ENCODE measurements at places on chromosomes 11 and 22.

GRCh38 chr11:64677441-64678023 lies 45.5 kb downstream of the NRXN2 start:
- no peak for DNase-seq

DNA sequence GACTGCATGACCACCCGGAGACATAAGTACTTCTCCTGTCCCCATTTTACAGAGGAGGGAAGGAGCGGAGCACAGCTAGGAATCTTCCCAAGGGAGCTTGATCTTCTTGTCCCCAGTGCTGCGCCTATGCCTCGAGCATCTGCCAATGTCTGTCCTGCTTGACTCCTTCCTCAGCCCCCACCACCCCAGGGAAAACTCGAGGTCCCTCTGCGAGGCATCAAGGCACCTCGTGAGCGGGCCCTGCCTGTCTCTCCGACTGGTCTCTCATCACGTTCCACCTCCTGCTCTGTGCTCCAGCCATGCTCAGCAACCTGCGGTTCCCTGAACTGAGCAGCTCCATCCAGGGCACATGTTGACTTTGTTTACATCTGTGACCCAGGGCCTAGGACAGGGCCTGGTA lies 2.5 kb downstream of the NCF4 start:
- no peak for DNase-seq

DNA sequence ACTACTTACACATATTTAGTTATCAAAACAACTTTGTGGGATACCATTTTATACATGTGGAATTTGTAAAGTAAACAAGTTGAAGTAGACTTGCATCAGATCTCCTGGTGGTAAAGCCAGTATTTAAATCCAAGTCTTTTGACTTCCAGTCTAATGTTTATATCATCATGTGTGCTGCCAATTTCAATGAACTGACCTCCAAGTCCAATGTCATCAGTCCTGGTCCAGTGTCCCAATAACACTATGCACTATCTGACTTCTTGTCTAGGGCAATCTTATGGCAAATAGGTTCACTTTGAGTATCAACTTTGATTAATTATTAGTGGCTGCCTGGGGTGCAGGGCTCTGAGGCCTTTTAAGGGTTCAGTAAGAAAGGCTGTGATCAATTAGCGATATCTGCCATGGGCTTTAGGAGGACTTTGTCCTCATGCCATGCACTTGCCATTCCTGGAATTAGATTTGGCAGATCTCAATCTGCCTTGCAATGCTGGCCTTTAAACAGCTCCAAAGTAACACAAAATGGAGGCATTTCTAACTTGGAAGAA lies 9.6 kb upstream of the PTS start:
- DNase-seq: no peak

DNA sequence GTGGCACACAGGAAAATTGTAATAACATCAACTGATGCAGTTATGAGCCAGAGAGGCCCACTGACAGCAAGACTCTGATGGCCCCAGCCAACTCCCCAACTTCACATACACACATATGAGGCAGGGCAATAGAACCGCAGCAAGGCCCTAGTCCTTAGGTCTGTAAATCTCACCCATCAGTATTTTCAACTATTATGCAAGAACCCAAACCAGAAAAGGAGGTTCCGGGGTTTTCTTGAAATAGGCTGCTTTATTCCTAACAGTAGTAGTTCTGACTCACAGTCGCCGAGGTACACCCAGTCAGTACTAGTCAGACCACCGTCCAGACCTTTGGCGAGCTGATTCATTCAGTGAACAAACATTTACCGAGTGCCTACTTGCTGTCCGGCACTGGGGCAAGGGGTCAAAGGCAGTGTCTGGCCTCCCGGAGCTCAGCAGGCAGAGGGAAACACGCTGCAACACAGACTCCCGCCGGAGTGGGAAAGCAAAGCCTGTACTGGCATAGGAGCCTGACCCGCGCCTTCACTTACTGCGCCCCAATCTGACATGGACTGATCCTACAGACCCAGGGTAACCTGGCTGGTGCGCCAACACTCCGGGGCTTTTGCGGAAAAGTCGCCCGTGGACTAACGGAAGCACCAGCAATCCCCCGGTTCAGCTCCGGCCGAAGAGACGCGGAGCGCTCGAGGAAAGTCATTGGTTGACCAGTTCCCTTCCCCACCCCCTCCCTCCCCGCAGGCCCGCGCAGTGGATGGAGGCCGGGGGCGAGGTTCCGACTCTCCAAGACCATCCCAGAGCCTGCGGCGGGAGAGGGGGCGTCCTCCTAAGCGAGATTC lies 1.3 kb downstream of the PLEKHA7 start:
- DNase-seq: no peak

DNA sequence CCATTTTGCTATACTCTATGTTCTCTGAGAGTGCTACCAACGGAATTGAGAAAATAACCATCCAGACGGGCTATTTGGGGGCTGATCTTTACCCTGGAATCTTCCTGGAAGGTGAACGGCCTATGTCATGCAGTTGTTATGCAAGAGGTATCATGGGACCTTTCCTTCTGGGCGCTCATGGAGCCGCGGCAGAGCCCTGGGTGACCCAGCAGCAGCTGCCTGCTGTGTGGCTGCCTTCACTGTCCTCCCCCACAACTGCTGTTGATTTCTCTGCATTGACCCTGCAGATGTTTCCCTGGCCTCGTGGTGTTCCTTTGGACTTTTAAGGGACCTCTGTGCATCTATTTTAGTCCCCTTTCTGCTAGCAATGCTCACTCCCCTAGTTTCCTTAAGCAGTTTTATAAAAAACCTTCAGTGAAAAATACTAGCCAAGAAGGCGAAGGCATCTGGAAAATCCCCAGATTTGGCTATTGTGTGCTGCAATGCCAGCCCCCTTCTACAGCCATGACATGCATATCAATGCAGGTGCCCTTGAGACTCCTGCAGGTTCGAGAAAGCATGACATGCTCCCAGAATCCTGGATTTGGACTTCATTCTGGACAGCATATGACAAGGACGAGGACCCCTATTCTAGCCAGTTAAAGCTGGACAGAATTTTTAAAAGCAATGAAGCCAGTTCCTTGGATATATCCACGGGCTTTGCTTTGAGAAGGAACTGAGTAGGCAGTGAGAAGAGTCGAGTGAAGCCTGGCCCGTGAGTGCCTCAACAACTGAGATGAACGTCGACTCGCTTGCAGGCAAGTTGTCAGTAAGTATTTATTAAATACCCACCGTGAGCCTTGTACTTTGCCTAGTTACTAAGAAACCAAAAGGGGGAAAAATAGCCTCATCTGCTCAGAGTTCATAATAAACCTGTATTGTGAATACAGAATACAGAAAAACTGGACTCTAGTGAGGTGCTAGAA lies at the start of gene SLC25A18:
TSS of gene SLC25A18 (plus strand) at position 593 of the 965 bp plus-strand sequence. CDS start 16,447 bp downstream, outside the sequence.
- DNase-seq: no peak

DNA sequence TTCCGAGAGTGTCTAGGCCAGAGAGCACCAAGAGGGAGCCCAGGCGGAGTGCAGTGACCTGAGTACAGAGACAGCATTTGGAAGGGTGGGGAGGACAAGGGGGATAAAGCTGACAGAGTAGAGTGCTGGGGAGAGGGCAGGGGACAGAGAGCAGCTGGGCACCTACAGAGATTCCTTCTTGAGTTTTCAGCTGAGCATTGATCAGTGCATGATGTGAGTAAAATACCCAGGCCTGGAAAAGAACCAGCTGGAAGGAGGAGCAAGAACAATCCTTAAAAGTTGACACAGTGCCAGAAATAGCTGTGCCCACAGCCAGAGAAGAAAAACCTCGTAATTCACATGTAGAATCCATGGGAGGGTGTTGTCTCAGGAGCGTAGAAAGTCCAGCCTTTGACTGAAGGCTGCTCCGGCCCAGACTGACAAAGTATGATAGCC lies 33.9 kb upstream of the PANX2 start:
- no peak for DNase-seq

DNA sequence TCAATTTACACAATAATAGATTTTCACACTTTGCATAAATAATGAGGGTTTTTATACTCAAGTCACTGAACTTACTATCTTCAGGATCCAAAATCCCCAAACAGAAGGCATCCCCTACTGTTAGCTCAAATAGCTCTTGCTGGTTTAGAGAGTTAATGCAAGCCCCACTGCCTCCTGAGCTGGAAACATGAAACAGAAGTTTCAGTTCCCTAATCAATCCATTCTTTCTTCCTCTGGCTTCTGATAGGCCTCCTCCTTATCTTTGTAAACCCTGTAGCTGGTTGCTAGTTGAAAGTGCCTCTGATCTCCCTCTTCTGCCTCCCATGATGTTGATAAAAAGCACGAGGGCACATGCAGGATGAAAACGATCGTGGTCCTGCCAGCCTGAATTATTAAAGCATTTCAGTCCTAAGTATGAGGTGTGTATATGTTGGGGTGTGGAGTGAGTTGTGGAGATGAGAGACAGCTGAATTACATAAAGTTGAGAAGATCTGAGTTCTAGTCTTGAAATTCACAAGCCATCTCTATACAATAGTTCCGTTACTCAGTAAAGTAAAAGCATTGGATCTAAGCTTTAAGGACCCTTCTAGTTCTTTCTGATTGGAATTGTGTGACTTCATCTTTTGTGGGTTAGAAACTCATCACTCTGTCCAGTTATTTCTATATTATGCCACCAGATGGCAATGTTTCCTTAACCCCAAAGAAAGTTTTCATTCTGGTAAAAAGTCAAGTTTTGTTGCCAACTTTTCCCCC lies 35.0 kb upstream of the EHF start:
- DNase-seq: peak; percentile 80

GRCh38 chr11:125425601-125426000 lies 70.5 kb downstream of the FEZ1 start:
- no peak for DNase-seq

- DNase-seq: no peak
Observed at GRCh38 chr22:34410111-34410510, 489.8 kb upstream of the LARGE1 start.

DNA sequence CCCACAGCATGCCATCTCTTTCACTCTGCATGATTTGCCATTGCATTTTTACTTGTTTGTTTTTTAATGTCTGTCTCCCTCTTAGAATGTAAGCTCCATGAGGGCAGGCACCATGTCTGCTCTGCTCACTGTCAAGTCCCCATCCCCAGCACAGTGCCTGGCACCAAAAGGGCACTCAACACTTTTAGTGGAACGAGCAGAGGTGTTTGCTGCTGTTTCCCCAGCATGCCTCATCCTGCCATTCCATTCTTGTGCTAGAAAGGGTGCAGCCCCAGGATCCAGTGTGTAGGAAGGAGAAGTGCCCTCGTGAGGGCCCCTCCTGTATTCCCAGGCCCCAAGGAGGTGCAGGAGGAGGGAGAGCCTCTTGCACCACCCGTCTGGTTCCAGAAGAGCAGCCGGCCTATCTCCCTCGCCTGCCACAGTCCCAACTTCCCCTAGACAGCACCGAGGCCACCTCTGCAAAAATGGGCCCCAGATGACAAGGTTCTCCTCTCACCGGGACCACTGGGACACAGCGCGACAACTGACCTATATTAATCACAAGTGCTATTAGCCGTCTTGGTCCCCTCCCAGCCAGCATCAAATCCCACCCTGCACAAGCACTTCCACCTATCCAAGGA lies 33.3 kb upstream of the CACNG2 start:
- no peak for DNase-seq

DNA sequence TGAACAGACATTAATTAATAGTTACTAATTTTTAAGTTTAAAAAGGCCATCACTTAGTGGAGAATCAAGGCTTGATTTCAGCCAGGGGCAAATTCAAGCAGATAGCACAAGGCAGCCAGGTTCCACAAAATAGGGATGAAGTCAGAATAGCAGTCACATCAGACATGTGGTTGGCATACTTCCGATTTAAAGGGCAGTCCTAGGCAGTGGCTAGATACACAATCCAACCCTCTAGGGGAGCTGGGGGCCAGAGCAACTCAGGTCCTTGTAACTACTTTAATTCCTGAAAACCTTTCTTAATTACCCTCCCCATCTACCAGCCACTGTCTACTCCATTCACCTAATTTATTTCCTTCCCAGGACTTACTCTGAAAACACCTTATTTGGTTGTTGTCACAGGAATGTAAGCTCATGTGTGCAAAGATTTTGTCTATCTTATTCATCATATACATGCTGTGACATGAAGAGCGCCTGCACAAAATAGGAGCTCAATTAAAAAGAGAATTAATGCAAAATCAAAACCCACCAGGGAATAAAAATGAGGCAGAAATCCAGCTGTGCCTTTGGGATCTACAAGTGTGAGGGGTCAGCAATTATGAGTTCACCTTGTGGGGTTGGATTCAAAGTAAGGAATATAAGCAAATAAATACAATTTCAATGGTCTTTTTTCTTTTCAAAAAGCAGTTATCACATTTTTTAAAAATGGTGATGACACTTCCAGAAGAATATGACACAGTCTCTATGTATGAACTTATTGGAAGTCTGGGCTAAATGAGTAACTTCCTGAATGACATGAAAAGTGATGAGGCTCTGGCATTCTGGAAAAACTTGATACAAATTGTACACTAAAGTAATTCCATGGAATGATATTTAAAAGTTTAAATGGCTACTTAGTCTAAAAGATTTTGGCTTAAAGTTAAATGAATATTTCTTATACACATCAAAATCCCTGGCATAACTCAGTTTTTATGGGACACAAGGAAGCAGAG lies 53.8 kb downstream of the COPB1 start:
- DNase-seq: peak; percentile 28

- DNase-seq: no peak
Observed at GRCh38 chr11:3148990-3149851, 15.9 kb downstream of the OSBPL5 start.

- no peak for DNase-seq
Observed at GRCh38 chr11:16926883-16927626, 87.2 kb downstream of the PLEKHA7 start.

DNA sequence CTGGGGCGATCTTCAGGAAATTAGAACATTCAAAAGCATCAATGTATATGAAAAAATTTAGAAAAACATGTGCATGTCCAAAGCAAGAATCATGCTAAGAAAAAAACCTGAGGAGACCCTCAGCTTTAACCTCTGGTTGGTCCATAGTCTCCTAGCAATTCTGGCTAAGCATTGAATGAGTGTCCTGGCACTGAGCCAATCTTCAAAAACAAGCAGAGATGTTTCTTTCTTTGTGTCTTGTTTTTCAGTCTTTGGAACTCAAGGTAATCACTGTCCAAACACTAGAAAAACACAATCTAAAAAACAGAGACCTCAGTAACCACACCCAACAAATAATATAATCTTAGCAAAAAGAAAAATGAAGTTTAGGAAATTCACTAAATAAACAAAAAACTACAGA lies 205.4 kb upstream of the CARD18 start:
- DNase-seq: no peak

GRCh38 chr11:68313574-68314202 lies 1.3 kb downstream of the LRP5 start:
- no peak for DNase-seq

- no peak for DNase-seq
Observed at GRCh38 chr11:1371836-1372465, 17.8 kb upstream of the BRSK2 start.

- no peak for DNase-seq
Observed at GRCh38 chr11:26539517-26539916, 32.5 kb downstream of the MUC15 start.

GRCh38 chr22:39685336-39686177 lies 115.0 kb downstream of the CACNA1I start:
- no peak for DNase-seq

GRCh38 chr22:46617207-46617985 lies 2.8 kb upstream of the GRAMD4 start:
- DNase-seq: peak; percentile 54

GRCh38 chr22:46439576-46440465 lies 97.6 kb downstream of the CELSR1 start:
- DNase-seq: no peak

All from AG08395 (cell line).